ENCODE measurements at places on chromosomes 1 and 21.

DNA sequence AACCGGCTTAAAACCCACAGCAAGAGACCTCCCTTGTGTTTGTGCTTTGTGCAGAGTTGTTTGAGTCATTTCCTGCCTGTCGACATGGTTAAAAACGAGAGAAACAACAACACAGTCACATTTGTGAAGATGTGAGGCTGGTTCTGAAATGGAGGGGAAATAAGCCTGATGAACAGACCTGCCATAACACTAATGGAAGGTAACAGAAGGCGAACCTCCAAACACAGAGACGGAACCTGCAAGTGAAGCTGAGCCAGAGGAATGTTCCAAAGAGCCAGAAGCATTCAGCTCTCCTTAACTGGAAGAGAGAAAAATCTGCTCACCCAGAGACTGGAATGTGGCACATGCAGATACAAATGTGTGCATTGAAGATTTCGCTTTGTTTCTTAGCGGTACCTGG lies 53.2 kb upstream of the RAVER2 start:
- DNase-seq = no peak

GRCh38 chr21:29164323-29164942 lies 34.0 kb downstream of the MAP3K7CL start:
- peak; percentile 52 for DNase-seq

GRCh38 chr1:32652244-32652962 lies 1.4 kb downstream of the RBBP4 start:
- DNase-seq = no peak

GRCh38 chr1:24047110-24047477 lies 64.8 kb downstream of the MYOM3 start:
- no peak for DNase-seq

GRCh38 chr1:194241215-194241614 lies 1054.8 kb upstream of the B3GALT2 start:
- DNase-seq = no peak

GRCh38 chr1:43275826-43276620 lies 6.2 kb downstream of the TMEM125 start:
- DNase-seq = no peak

- DNase-seq = peak; percentile 63
Observed at GRCh38 chr1:116268211-116268610, 104.8 kb upstream of the ATP1A1 start.

DNA sequence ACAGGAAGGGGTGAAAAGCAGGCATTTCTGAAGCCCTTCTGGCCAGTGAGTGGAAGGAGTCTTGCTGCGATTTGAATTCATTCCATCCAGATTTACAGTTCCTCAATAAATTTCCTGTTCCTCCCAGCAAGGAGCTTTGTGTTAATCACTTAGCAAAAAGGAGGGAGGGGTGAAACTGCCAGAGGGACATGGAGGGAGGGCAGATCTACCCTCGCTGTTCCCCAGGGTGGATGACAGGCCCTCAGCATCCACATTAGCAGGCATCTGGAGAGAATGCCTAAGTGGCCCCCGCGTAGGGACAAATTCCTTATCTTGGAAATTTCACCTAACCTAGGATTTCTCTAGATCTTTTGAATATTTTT lies 1.2 kb downstream of the ETV3 start:
- DNase-seq = no peak

- no peak for DNase-seq
Observed at GRCh38 chr1:189205863-189206262, 1271.8 kb downstream of the BRINP3 start.

- DNase-seq = no peak
Observed at GRCh38 chr1:92820551-92820950, 11.3 kb upstream of the RPL5 start.

GRCh38 chr1:232684371-232685105 lies 54.6 kb upstream of the SIPA1L2 start:
- DNase-seq = no peak

DNA sequence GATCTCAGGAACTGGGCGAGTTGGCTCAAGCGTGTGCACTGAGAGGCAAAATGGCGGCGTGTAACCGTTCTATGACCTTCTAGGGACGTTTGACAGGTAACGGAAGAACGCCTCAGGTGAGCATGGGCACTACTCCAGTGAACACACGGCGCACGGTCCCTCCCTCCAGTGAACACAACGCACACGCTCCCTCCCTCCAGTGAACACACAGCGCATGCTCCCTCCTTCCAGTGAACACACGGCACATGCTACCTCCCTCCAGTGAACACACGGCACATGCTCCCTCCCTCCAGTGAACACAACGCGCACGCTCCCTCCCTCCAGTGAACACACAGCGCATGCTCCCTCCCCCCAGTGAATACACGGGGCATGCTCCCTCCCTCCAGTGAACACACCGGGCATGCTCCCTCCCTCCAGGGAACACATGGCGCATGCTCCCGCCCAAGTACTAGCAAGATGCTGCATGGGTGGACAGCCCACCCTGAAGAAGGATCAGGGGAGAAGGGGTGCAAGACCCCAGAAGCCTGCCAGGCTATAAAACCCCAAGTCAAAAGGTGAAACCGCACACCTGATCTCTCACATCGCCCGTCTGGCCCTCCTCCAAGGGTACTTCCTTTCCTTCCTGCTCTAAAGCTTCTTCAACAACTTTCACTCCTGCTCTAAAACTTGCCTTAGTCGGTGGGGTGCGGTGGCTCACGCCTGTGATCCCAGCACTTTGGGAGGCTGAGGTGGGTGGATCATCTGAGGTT lies 3.5 kb downstream of the C1orf159 start:
- DNase-seq = no peak

DNA sequence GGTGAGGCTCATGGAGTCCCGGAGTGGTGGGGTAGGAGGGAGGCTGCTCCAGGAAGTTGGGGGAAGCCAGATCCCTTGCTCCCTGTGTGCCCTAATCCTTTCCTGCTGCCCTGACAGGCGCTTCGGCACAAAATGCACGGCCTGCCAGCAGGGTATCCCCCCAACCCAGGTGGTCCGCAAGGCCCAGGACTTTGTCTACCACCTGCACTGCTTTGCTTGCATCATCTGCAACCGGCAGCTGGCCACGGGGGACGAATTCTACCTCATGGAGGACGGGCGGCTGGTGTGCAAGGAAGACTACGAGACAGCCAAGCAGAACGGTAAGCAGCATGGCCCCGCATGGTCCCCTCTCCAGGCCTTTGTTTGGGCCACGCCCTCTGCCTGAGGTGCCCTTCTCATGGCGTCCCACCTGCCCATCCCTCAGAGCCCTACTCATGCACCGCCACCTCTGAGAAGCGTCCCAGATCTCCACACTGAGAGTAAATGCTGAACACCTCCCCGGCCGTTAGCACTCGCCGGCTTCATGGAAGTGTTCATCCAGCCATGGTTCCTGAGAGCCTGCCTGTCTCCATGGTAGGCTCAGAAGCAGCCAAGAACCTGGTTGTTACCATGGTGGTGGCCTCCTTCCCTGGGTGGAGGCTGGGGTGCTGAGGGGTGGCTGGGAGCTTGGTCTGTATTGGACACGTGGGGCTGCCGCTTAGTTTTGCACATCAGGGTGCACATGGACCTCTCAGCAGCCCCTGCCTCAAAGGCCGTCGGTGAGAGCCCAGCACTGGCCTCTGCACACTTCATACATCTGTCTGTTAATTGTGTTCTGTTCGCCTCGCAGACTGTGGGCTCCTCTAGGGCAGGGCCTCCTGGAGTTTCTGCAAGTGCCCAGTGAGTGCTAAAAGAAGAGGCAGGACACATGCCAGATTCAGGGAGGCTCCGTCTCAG lies 36.5 kb downstream of the LHX4 start:
- no peak for DNase-seq

- no peak for DNase-seq
Observed at GRCh38 chr1:29835874-29836273, 599.6 kb downstream of the PTPRU start.

DNA sequence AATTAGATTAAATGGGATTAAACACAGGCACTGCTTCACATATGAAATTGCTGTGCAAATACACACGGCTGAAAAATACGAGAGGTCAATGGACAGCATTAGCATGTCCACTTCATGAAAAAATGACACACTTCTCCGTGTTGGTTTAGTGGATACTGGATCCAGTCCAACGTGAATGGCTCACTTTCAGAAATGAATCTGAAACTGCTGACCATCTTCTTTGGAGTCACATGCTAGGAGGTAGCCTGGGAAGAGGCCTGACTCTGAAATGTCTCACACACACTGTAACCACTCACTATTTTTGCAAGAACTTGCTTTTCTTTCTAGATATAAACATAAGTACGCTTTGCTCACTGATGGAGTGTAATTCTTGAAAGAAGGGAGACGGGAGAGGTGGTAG lies 127.3 kb downstream of the HLCS start:
- no peak for DNase-seq

- no peak for DNase-seq
Observed at GRCh38 chr1:211133393-211133835, 534 bp downstream of the KCNH1 start.

DNA sequence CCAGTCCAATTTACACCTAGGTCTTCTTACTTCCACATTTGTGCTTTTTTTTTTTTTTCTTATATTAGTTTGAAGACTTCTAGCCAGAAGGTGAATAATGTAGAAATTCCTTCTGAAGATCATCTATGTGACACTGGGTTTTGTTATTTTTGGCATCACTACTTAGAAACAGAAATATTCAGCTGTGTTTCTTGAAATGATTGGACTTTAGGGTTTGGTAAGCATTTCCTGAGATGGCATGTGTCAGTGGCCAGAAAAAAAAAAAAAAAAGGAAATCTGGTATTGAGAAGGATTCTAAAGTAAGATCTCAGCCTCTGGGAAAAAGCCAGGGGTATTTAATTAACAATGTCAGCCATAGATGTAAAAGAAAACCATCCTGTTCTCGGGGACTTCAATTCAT lies 43.4 kb upstream of the LRRC8C start:
- no peak for DNase-seq

- DNase-seq = no peak
Observed at GRCh38 chr21:17783481-17784179, 35.5 kb downstream of the C21orf91 start.

- no peak for DNase-seq
Observed at GRCh38 chr1:153677718-153678518, 570 bp upstream of the NPR1 start.

- DNase-seq = no peak
Observed at GRCh38 chr21:43816611-43817071, 27.3 kb downstream of the RRP1 start.

DNA sequence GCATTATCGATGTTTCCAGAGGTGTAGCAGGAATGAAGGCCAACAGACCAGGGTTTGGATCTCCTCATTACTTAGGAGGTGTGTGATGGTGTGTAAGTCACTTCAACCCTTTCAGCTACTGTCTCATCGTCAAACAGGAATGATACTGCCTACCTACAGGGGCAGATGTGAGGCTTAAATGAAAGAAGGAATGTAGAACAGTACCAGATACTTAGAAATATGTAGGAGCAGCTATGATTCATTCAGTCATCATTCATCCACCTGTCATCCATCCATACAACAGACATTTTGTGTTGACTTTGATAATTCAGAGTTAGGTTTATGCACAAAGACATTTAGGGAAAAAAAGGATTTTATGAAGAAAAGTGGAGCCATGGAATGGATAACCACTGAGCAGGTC lies 486.9 kb upstream of the DAB1 start:
- DNase-seq = no peak

DNA sequence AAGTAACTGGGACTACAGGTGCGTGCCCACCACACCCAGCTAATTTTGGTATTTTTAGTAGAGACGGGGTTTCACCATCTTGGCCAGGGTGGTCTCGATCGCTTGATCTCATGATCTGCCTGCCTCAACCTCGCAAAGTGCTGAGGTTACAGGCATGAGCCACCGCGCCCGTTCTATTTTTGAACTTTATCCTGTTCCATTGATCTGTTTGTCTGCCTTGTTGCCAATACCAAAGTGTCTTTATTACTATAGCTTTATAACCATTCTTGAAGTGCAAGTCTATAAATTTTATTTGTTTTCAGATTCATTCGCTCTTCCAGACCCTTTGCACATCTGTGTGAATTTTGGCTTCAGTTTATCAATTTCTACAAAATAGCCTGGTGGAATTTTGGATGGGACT lies 28.0 kb downstream of the SYT14 start:
- DNase-seq = no peak

GRCh38 chr1:68339505-68339904 lies 107.2 kb upstream of the WLS start:
- no peak for DNase-seq

DNA sequence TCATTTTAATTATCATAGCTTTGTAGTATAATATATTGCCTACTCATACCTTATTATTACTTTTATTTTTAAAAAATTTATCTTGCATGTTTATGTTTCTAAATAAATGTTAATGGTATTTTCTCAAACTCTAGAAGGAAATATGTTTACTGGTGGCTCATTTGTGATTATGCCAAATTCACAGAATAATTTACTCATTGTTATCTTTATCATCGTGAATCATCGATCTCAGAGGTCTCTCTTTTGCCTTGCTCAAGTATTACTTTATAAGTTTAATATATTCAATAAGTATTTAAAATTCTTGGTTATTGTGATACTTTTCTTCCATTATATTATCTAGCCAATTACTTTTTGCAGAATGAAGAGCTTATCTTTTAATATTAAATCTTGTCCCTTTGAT lies 836.7 kb upstream of the ADAMTS5 start:
- no peak for DNase-seq

DNA sequence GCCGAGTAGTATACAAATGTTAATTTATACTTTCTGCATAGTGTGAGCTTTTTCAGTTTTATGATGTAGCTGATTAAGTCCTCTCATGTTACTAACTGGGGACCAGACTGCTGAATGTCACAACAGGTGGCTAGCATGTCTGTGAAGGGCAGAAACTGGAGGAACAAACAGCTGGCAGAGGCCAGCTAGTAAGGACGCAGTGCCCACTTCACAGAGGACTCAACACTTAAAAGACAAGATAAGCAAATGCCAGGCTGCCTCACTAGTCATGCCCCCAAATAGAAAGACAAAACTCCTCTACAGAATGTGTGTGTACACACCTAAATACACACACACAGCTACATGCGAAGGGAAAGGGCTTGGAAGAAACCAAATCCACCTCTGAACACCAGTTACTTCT lies 73.8 kb upstream of the ZNF678 start:
- DNase-seq = no peak

DNA sequence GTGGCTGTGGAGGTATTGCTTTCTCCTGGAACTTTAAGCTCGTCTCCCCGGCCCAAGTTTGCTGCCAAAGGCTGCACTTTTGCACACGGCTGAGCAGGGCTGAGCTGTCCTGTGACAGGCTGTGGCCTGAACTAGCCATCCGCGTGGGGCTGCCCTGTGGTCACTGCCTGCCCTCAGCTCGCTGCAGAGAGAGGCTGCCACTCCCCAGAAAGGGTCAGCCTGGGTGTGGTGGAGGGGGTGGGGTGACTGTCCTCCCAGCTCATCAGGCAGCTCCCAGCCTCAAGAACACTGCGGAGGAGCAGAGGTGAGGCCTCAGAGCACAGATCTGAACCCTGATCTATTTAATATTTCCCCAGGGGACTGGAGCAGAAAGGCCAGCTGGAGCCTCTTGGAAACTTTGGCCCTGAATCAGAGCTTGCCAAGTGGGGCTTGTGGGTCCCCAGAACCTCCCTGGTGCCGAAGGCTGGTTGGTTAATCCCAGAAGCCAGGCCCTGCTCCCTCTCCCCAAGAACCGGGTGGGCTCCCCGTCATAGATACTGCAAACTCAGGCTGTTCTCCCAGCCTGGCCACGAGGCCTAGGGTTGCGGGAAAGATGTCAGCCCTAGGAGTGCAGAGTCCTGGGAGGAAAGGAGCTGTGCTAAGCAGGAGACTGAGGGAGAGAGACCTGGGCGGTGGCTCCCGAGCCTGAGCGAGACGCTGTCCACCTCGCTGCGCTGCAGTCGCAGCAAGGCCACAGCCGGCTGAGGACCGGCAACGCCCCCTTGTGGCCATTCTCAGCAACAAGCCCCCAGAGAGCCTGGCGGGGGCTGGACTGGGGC lies 125.1 kb upstream of the IPO9 start:
- no peak for DNase-seq

GRCh38 chr1:31409946-31410858 lies 2.8 kb upstream of the SERINC2 start:
- DNase-seq = no peak
